ENCODE measurements at places on chromosomes 7 and 10. TPM values are rescaled to one million over a fixed set of nuclear protein-coding genes. Genes with fewer than 3 reads are reported as not detected.

DNA sequence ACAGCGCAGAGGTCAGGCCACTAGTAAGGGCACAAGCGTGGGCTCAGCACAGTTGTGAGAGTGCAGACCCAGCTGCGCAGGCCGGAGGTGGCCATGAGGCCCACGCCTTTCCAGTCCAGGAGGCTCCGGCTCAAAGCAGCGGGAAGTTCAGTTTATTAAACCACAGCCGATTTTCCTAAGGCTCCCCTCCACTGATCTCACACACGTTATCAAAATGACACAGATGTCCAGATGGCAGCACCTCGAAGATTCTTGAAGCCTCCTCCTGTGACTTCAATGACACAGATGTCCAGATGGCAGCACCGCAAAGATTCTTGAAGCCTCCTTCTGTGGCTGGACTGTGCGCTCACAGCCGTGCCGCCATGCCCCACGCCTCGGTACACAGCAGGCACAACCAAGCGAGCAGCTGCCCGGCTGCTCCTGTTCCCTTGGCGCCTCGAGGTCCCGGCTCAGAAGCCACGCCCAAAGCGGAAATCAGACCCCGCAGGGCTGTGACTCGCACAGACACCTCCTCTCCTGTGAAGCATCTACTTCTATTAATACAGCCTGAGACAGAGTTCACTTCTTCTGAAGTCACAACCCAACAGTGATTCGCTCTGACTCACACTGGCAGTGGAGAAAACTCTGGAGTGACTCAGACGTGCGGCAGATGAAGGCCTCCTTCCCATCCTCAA lies 122.7 kb downstream of the MAD1L1 start:
- no peak for DNase-seq

The PTPRE gene
- 6.7 TPM for polyA plus RNA-seq

GRCh38 chr7:148556892-148557291 lies 33.7 kb upstream of the C7orf33 start:
- DNase-seq = no peak

The IQUB gene
- polyA plus RNA-seq = 6.0 TPM

The LYZL2 gene
- not detected for polyA plus RNA-seq

GRCh38 chr10:78473006-78473405 lies 439.3 kb downstream of the RPS24 start:
- no peak for DNase-seq

- no peak for DNase-seq
Measured at GRCh38 chr7:112290065-112290464, 83.6 kb downstream of the ZNF277 start.

The TMEM184A gene
- 0.31 TPM for polyA plus RNA-seq

- no peak for DNase-seq
Measured at GRCh38 chr7:17523813-17524739, 225.6 kb downstream of the AHR start.

DNA sequence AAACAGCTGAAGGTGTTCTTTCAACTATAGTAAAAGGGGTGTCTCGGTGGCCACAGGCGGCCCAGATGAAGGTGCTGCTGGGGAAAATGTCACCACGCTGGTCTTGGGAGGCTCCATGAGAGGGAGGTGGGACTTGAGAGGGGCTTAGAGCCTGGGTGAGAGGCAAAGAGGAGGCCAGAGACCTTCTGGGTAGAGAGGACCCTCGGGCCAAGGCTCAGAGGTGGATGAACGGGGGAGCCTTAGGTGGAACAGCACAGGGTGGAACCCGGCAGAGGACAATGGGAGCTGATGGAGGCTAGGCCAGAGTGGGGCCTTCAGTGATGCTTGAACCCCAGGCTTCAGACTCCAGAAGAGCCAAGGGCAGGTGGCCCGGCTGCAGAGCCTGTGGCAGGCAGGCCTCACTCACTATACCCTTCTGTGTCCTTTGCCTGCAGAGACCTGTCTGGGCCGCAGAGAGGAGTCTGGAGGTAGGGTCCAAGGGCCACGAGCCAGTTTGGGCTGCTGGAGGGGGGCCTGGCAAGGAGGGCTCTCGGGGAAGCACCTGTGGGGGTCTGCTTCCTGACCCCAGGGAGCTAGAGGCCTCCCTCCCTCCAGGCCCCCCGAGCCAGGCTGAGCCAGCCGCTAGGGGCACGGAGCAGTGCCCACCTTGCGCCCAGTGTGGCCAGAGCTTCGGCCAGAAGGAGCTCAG lies 32.1 kb downstream of the ZNF783 start:
- no peak for DNase-seq

DNA sequence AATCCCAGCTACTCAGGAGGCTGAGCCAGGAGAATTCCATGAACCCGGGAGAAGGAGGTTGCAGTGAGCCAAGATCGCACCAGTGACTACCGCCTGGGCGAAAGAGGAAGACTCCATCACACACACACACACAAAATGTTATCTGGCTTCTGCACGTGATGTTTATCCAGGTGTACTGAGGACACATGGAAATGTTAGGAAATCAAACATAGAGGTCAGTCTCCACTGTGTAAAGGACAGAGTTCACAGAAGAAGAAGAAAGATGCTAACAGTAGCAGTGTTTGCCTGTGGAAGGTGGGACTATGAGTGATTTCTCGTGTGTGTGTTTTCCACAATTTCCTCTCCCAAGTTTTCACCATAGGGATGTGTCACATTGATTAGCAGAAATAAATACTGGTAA lies 256.9 kb downstream of the ELMO1 start:
- DNase-seq = no peak

DNA sequence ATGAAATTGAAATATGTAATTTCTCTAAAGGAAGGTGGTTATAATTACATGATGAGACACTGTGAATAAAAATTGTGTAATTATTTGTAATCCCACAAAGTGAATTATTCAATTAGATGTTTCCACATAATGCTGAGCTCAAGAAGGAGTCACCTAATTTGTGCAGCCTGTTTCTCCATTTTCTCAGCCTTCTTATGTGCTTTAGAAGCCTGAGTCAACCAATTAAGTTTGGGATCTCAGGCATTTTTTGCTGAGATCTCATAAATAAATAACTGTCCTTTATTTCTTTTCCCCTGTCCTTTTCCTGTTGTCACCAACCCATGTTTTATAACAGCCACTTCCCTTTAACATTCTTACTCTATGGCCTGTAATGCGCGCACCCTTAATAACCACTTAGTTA lies 506.5 kb upstream of the SEMA3D start:
- no peak for DNase-seq

DNA sequence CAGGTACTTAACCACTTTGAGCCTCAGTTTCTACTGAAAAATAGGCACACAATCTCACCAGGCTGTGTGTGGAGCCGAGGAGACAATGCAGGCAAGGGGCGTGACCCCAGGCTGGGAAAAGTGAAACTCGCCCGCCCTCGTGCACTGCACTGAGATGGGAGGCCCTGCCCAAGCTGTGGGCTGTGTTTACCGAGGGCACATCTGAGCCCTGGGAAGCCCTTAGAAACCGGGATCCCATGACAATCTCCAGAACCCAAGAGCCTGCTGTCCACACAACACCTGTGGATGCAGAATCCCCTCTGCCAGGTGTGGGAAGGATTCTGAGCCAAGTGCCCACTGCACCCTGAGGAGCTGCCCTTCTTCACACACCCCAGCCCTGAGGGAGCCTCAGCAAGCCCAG lies 198.3 kb downstream of the GRID1 start:
- no peak for DNase-seq

GRCh38 chr7:73397521-73398281 lies 35.9 kb upstream of the FZD9 start:
- peak; percentile 62 for DNase-seq

The GSTO2 gene
- polyA plus RNA-seq = 28.1 TPM

The NRG3 gene
- 14.2 TPM for polyA plus RNA-seq

GRCh38 chr7:37901890-37902524 lies 14.6 kb downstream of the SFRP4 start:
- no peak for DNase-seq

The EVX1 gene
- 0.07 TPM for polyA plus RNA-seq

GRCh38 chr10:132138133-132138532 lies 48.6 kb upstream of the DPYSL4 start:
- no peak for DNase-seq

GRCh38 chr7:90552521-90552920 lies 43.6 kb upstream of the CDK14 start:
- no peak for DNase-seq

GRCh38 chr10:124125305-124126116 lies 32.1 kb upstream of the CHST15 start:
- no peak for DNase-seq

DNA sequence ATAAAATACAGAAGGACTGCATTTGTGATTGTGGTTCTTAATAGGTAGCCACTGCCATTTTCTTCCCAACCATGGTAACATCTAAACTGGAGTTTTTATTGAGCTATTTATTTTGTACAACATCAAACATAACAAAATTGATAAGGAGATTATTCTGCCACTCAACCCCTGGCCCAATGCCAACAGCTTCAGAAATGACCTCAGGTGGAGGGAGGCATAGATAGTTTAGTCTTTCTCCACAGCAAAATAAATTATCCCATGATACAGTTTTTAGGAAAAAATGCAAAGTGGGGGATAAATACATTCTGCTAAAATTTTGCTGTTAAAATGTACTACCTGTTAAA lies 57.6 kb downstream of the LRRTM3 start:
- DNase-seq = no peak

DNA sequence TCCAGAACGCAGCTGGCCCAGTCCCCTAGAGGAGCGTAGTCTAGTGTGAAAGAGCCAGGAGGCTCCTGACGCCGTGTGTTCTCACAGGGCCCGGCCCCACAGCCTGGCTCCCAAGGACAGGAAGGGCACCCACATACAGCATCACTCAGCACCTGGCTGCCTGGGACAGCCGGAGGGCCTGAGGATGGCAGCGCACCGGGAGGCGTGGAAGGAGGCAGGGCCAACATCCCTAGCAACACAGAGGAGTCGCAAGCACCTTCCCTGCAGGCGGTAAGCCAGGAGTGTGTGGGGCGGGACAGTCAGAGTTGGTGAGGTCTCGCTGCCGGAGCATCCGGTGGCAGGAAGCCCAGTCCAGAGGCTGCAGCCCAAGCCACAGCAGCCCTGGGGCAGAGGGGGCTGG lies 125.8 kb downstream of the MAD1L1 start:
- no peak for DNase-seq

The ELAPOR2 gene
- polyA plus RNA-seq = 7.7 TPM

- DNase-seq = no peak
Measured at GRCh38 chr10:61781969-61782403, 119.3 kb downstream of the CABCOCO1 start.

DNA sequence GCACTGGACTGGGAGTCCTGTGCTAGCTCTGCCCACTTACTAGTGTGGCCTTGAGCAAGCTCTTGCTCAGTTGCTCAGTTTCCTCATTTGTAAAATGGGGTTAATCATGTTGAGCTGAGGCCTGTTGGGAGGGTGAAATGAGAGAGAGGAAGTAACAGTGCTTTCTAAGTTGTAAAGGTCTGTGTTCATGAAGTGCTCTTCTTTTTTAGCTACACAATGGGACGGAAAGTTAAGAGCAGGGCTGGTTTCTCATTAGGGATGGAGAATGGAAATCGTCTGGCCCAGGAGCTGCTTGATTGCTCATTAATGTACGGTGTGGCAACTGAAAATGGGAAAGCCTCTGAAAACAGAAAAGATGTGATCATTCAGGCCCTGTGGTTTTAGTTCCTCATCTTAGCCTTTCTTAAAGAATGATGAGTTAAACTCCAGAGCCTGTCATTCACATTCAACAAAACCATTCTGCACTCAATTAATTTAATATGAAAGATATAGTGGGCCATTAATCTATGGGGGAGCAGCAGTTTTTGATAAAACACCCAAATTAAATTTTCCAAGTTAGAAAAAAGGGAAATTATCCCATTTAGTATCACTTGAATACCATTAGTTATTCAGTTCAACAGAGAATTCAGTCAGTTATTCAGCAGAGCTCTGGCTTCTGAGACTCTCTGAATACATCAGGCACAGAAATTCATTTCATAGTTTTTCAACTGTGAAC lies 60.5 kb downstream of the SH2D4B start:
- no peak for DNase-seq

The AGMO gene
- polyA plus RNA-seq = 0.30 TPM

DNA sequence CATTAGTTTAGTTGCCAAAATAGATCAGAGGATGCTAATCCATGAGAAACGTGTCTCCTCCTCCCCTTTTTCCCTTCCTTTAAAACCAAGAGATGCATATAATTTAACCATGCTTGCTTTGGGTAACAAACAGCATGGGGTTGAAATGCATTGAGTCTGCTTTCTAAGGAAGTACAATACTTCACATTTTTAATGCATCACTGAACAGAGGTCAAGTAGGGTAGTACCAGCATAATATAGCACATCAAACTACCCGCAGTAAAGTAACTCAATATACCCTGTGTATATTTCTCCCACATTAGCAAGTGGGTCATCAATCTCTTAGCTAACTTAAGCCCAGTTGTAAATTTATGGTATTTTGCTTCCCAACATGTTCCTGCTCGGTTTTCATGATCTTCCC lies 239.3 kb upstream of the SEMA3C start:
- no peak for DNase-seq

GRCh38 chr10:118304521-118304920 lies 37.6 kb downstream of the FAM204A start:
- DNase-seq = no peak

DNA sequence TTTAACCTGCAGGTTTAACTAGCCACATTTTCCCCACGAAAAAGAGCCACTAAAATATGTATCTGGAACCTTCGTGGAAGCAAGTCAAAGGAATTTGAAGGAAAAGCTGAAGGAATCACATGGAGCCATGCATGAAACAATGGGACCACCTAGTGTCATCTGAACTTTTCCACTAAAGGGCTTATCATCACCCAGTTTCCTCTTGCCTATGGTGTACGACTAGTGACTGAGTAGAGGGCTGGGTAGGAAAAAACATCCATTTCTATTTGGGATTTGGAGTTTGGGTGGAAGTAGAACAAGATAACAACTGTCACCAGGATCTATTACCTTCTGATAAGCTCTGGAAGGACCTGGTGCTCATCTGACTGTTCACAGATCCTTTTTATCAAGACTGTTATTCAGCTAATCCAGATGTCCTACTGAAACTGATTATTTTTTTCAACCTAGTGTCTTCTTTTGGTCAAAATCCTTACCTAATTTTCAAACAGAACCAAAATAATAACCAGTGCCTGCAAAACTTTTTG lies 153.2 kb upstream of the COL1A2 start:
- DNase-seq = no peak

GRCh38 chr7:33869176-33869575 lies 36.2 kb upstream of the BMPER start:
- no peak for DNase-seq

The GRB10 gene
- 37.6 TPM for polyA plus RNA-seq

The BAMBI gene
- 49.7 TPM for polyA plus RNA-seq

The PNLIP gene
- polyA plus RNA-seq = not detected

GRCh38 chr10:131617113-131617858 lies 283.5 kb upstream of the PPP2R2D start:
- no peak for DNase-seq

GRCh38 chr10:43196981-43197833 lies 59.0 kb downstream of the CSGALNACT2 start:
- no peak for DNase-seq

- no peak for DNase-seq
Measured at GRCh38 chr10:536371-536925, 153.0 kb downstream of the DIP2C start.

- no peak for DNase-seq
Measured at GRCh38 chr10:37734971-37735370, 122.4 kb downstream of the ZNF248 start.

The ACHE gene
- 4.3 TPM for polyA plus RNA-seq

The GLUD1 gene
- polyA plus RNA-seq = 144 TPM

The FXYD4 gene
- not detected for polyA plus RNA-seq

The DPP6 gene
- polyA plus RNA-seq = 47.8 TPM

The ELFN1 gene
- 17.3 TPM for polyA plus RNA-seq

The SLC13A1 gene
- 15.1 TPM for polyA plus RNA-seq
